Smooth muscle cell of the umbilical artery (primary cell): ENCODE measurements at places on chromosomes 5 and 9. TPM values are rescaled to one million over a fixed set of nuclear protein-coding genes. Genes with fewer than 3 reads are reported as not detected.

CA9 gene
- total RNA-seq: 3.6 and 8.1 TPM in 2 replicates

PCDHB7 gene
- 0.18 and 0.89 TPM in 2 replicates for total RNA-seq

LCN15 gene
- total RNA-seq: not detected in 2 replicates

C9 gene
- 0.46 TPM in 1 of 2 replicates, not detected in the other for total RNA-seq

RMRP gene
- 680 and 5,299 TPM in 2 replicates for total RNA-seq

F2R gene
- 15.4 and 32.6 TPM in 2 replicates for total RNA-seq

PCDHGA6 gene
- total RNA-seq: 3.2 and 4.2 TPM in 2 replicates

PCA3 gene
- not detected in 2 replicates for total RNA-seq

EDIL3 gene
- 182 and 237 TPM in 2 replicates for total RNA-seq

CDKN2B-AS1 gene
- 4.2 and 6.5 TPM in 2 replicates for total RNA-seq

TMEM252 gene
- not detected in 2 replicates for total RNA-seq

SURF1 gene
- total RNA-seq: 14.6 and 24.9 TPM in 2 replicates

MYORG gene
- total RNA-seq: 0.89 and 1.6 TPM in 2 replicates

TAF11L4 gene
- not detected in 2 replicates for total RNA-seq

NUTM2G gene
- total RNA-seq: not detected in 2 replicates
